ENCODE measurements at places on chromosomes 11 and 22. TPM values are rescaled to one million over a fixed set of nuclear protein-coding genes. Genes with fewer than 3 reads are reported as not detected.

The ART1 gene
- not detected for total RNA-seq

The PLCB3 gene
- 20.8 TPM for total RNA-seq

The CCDC188 gene
- total RNA-seq, result not detected

The FOXRED1 gene
- total RNA-seq, result 16.8 TPM

The SAMM50 gene
- total RNA-seq, result 32.6 TPM

The MPZL3 gene
- total RNA-seq, result 81.4 TPM

The MS4A3 gene
- not detected for total RNA-seq

The ENTHD1 gene
- total RNA-seq, result not detected

The ZP1 gene
- not detected for total RNA-seq

The OR52A1 gene
- total RNA-seq, result not detected

DNA sequence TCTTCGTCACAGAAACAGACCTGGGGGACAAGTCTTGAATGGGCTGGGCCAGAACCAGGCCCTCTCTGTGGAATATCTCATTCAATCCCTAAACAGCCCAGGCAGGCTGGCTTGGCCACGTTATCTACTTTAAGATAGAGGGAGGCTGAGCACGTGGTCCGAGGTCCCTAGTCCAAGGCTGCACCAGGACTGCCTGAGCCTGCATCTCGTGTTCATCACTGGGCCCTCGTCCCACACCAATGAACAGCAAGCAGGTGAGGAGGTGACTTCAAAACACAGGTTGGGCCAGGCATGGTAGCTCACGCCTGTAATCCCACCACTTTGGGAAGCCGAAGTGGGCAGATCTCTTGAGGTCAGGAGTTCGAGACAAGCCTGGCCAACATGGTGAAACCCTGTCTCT, 20.3 kb upstream of the FGF3 start:
- no peak for DNase-seq

DNA sequence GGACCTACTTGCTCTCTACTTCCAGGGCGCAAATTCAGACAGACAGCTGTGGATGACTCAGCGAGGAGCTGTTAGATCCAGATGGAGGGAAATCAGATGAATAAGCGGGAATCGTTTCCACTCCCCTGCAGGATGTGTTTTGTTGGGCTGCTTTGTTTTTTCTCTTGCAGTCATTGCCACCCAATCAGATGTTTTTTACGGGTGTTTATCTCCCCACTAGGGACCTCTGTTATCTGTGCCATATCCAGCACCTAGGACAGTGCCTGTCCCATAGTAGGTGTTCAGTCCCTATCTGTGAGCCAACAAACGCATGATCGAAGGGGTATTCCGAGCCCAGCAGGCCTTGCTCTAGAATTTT, 51.1 kb upstream of the PARVG start:
- peak; percentile 7 for DNase-seq

DNA sequence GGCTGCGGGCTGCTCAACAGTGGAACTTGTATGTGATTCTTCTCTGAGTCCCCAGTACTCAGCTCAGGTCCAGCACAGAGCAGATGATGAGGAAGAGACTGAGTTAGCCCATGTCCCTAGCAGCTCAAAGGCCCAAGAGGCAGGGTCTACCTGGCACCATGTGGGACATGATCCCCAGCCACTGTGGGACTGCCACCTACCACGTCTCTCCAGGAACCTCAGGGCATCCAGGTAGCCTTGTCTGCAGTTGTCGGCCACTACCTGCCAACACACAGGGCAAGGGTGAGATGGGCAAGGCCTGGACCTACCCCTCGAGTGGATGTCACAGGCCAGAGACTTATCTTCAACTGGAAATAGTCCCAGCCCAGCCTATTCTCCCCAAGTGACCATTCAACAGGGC, 4.4 kb downstream of the PNPLA5 start:
- DNase-seq, result no peak

DNA sequence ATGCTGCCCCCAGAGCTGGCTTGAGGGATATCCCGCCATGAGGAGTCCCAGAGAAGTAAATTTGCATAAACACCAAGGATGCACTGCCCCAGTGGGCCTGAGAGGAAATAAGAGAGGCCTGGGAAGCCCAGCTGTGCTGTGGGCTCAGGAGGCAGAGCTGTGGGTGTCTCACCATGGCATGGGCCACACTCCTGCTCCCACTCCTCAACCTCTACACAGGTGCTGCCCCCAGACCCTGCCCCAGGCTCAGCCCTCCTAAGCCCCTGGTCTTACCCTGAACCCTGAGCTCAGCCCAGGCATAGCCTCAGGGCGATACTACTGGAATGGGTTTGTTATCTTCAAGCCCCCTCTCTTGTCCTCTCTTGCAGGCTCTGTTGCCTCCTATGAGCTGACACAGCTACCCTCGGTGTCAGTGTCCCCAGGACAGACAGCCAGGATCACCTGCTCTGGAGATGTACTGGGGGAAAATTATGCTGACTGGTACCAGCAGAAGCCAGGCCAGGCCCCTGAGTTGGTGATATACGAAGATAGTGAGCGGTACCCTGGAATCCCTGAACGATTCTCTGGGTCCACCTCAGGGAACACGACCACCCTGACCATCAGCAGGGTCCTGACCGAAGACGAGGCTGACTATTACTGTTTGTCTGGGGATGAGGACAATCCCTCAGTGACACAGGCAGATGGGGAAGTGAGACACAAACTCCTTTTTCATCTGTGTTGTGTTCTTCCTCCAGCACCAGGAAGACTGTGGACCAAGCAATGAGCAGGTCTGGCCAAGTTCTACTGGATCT, 59.9 kb downstream of the GGTLC2 start:
- DNase-seq, result no peak

DNA sequence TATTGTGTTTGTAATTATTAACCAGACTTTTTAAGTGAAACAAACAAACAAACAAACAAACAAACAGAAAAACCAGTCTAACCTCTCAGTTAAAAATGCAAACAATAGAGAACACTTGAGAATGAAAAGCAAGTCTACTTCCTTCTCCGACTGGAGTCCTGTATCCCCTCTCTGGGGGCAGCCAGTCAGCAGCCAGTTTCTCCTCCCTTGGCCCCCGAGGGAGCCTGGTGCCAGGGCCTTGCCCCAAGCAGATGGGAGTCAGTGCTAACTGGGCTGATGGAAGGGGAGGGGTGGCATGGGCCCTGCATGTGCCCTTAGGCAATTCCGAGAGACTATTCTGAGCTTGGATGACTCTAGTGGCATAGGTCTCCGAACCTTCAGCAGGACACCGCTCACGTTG, 137.2 kb downstream of the GRIK4 start:
- no peak for DNase-seq

GRCh38 chr11:121465709-121466062, 12.9 kb upstream of the SORL1-AS1 start:
- no peak for DNase-seq

DNA sequence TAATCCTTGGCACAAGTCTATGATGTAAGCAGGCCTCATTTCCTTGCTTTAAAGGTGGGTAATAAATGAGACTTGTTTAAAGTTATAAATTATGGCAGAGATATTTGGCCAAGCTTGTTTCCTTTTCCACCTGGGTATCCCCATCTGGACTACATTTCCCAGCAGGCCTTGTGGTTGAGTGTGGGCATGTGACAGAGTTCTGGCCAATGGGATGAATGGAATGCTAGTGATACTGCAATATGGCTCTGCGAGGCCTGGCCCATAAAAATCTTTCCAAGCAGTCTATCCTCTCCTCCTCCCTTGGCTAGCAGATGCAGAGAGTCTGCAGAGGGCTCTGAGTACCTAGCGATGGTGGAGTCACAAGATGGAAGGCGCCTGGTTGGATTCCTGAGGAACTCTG, 102.5 kb downstream of the TIMP3 start:
- peak; percentile 63 for DNase-seq

DNA sequence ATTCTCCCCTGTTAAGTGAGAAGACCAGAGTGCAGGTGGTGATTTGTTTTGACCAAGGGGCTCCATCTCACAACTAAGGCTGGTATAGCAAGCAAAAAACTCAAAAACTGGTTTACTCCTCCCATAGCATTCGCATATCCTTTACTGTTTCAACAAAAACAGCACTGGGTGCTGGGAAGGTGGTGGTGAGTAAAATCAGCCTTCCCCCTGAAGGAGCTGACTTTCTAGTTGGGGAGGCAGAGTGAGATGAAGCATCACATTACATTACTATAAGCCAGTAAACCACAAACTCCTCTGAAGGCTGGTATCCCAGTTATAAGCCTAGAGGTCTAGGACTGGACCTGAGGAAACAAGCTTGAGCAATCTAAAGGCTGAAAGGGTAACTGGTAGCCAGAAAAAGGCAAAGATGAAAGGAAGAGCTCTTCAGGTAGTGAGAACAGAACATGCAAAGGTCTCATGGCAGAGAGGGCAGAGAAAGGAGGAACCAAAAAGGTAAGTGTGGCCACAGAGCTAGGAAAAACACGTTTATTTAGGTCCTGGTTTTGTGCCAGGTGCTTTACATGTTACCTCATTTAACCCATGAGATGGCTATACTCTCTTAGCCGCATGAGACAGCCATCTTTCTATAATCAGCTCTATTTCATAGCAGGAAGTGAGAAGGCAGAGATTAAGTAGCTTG, 22.3 kb downstream of the TMEM123 start:
- DNase-seq, result no peak

DNA sequence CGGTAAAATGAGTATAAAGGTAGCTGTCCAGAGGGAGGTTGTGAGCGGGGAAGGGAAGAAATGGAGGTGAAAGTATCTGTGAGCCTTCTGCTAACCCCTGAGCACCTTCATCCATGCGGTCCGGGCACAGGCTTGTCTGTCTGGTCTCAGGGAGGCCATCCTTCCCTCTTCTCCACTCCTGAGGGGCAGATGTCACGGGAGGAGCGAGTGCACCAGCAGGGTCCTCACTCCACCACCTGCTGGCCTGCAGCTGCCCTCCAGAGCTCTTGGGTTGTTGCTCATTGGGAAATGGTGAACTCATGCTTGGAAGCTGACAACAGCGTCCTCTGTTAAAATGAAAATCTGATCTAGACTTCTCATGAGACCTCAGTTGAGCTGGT, 33.8 kb upstream of the WNT11 start:
- no peak for DNase-seq

DNA sequence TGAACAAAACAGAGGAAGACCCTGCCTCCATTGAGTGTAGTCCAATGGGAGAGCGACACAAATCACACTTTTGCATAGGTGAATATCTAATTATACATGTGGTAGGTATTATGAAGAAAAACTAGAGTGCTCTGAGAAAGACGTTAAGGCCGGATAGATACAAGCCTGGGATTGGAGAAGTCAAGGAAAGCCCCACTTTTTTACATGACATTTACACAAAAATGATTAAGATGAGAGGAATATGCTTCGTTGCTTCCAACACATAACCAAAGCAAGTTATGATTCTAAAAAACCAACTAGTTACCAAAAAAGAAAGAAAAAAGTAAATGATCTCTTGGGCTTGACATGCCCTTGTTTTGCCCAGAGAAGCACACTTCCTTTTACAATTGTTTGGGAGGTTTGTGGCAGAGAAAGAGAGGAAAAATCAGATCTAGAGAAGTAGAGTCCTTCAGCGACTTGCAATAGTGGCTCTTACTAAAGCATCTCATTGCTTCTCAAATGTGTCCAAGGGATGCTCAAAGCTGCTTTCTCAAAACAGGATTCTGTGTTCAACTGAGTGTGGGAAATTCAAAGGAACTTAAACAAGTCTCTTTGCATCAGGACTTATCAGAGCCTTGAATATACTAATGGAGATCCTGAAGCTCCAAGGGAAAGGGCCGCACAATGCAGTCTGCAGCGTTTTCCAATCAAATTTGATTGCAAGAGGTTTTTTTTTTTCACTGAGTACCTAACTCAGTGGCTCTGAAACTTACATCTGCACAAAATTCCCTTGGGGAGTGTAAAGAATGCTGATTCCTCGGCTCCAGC, 38.8 kb downstream of the FLI1 start:
- DNase-seq, result no peak

DNA sequence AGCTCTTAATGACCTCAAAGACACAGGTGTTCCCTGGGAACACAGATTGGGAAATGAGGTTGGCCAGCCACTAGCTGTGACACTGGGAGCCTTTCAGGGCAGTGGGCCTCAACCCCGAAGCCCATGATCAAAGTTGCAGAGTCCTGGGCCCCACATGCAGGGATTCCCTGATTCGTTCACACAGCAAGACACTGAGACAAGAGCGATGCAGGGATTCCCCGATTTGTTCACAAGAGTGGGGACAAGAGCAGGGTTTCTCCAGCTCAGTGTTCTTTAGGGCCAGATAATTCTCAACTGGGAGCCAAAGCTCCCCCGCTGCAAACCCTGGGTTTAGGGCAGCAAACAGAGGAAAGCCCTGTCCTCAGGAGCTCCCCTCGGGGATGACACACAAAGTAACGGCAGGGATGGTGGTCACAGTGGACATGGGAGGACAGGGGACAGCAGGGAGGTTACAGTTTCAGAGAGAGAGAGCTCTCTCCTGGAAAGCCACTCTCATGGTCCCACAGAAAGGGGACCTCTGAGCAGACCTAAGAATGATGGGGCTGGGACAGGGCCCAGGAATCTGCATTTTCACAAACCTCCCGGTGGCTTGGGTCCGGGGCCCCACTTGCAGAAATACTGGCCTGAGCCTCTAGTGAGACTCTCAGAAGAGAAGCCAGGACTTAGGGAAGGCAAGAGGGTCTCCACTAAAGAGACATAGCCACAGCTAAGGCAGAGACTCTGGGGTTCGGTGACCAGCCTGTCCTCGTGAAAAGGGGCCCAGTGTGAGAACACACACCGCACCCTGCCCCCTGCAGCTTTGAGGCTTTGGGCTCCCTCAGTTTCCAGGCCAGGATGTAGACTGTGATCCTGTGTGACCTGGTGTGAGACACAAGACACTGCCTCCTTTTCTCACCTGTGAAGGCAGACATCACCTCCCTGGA, 7.4 kb upstream of the GNAZ start:
- DNase-seq, result no peak

DNA sequence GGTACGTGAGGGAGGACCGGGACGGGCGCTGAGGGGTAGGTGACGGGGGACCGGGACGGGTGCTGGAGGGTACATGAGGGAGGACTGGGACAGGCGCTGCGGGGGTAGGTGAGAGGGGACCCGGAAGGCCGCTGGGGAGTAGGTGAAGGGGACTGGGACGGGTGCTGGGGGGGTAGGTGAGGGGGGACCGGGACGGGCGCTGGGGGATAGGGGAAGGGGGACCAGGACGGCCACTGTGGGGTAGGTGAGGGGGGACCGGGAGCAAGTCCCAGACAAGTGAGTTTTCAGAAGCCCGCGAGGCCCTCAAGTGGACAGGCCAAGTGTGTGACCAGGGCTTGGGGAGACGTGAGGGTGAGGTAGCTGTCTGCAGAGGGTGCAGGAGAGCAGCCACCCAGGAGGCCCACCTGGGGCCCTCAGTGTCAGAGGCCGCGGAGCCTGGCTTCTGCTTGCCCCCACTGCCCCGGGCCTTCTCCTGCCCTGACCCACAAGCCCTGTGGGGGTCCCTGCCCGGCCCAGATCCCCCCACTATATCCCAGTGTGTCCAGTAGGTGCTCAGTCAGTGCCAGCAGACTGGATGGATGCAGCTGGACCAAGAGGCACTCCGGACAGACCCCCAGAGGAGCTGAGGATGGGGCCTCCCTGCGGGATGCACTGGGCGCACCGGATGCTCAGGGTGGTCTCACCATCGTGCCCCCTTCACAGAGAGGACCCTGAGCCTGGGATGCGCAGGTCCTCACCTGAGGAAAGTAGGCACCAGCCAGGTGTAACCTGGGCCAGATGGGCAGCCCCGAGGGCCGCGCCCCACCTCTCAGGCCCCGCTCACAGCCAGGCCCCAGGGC, 44.2 kb upstream of the TH start:
- no peak for DNase-seq
